NCI-H748 treated with DMSO at 0.1 percent for 48 hours (cell line): ENCODE measurements at places on chromosomes 5 and 9.
A peak's percentile ranks its signal among the peaks of the same experiment; 100 is the strongest.

- DNase-seq: no peak
Measured at GRCh38 chr9:106322706-106323245, 540.2 kb upstream of the ZNF462 start.

GRCh38 chr5:171428168-171428696 lies 8.8 kb downstream of the FGF18 start:
- no peak for DNase-seq

- DNase-seq: no peak
Measured at GRCh38 chr5:41763081-41763480, 107.1 kb downstream of the OXCT1 start.

- DNase-seq: no peak
Measured at GRCh38 chr9:33135470-33135958, 31.6 kb downstream of the B4GALT1 start.

- DNase-seq: no peak
Measured at GRCh38 chr5:81936750-81937149, 35.1 kb upstream of the ATG10 start.

GRCh38 chr9:13721481-13722235 lies 442.2 kb upstream of the MPDZ start:
- no peak for DNase-seq

- DNase-seq: no peak
Measured at GRCh38 chr9:100308965-100309564, 43.7 kb downstream of the TEX10 start.

GRCh38 chr5:77852514-77853352 lies 76.6 kb upstream of the TBCA start:
- no peak for DNase-seq

DNA sequence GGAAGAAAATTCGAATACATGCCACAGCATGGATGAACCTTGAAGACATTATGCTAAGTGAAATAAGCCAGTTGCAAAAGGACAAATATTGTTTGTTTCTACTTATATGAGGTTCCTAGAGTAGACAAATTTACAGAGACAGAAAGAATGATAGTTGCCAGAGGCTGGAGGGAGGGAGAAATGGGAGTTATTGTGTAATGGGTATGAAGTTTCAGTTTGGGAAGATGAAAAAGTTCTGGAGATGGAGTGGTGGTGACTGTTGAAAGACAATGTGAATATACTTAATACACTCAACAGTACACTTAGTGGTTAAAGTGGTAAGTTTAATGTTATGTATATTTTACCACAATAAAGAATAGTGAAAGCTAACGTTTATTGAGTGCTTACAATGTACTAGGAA lies 99.6 kb upstream of the SLC44A1 start:
- no peak for DNase-seq

DNA sequence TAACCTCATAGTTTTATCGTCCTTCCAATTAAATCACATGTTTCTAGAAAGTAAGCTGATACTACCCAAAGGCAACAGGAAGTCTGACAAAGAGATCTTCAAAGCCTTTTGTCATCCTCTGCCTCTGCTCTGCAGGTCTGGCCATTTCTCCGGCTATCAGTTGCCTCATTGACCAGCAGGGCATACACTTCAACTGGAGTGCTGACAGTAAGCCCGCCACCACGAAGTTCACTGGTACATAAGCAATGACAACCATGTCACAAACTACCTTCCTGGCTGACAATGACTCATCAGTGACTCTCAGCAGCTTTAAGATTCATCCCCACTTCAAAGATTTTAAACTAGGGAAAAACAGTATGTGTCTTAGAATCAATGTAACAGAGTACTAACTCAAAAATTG lies 20.6 kb downstream of the SPTLC1 start:
- no peak for DNase-seq

- no peak for DNase-seq
Measured at GRCh38 chr9:96006296-96006879, 130.9 kb downstream of the ERCC6L2 start.

- no peak for DNase-seq
Measured at GRCh38 chr9:93264338-93265125, 80.6 kb downstream of the WNK2 start.

GRCh38 chr5:169085212-169085611 lies 215.7 kb downstream of the SLIT3 start:
- no peak for DNase-seq

- DNase-seq: no peak
Measured at GRCh38 chr5:128116445-128116844, 32.9 kb downstream of the SLC12A2 start.

- DNase-seq: no peak
Measured at GRCh38 chr5:154518438-154518867, 40.4 kb upstream of the HAND1 start.

GRCh38 chr5:172502410-172502809 lies 48.1 kb upstream of the SH3PXD2B start:
- no peak for DNase-seq

- DNase-seq: no peak
Measured at GRCh38 chr5:76165711-76166374, 82.7 kb downstream of the SV2C start.

DNA sequence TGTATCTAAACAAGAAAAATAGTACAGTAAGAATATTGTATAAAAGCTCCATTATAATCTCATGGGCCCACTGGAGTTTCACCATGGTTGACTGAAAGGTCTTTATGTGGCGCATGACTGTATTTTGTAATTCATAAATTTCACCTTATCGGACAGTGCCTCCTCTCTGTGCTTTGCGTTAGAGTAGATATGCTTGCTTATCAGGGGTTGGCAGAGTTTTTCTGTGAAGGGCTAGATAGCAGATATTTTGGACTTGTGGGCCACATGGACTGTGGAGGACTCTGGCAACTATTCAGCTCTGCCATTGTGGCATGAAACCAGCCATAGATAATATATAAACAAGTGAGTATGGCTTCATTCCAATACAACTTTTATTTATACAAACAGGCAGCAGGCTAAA lies 23.2 kb downstream of the GAPVD1 start:
- no peak for DNase-seq

GRCh38 chr5:173664154-173664526 lies 47.7 kb upstream of the BOD1 start:
- DNase-seq: peak; percentile 31

- no peak for DNase-seq
Measured at GRCh38 chr5:142821733-142822487, 51.7 kb downstream of the ARHGAP26 start.

- no peak for DNase-seq
Measured at GRCh38 chr9:93812410-93812668, 142.8 kb downstream of the BARX1 start.
